MCF 10A (cell line): ENCODE measurements at places on chromosomes 6 and 20. TPM values are rescaled to one million over a fixed set of nuclear protein-coding genes. Genes with fewer than 3 reads are reported as not detected.

FOXS1 gene
- total RNA-seq, result not detected in 2 replicates

PPP1R14C gene
- 32.0 and 38.7 TPM in 2 replicates for total RNA-seq

GRCh38 chr6:100235631-100236030 lies 229.1 kb downstream of the SIM1 start:
- no peak for DNase-seq

DNA sequence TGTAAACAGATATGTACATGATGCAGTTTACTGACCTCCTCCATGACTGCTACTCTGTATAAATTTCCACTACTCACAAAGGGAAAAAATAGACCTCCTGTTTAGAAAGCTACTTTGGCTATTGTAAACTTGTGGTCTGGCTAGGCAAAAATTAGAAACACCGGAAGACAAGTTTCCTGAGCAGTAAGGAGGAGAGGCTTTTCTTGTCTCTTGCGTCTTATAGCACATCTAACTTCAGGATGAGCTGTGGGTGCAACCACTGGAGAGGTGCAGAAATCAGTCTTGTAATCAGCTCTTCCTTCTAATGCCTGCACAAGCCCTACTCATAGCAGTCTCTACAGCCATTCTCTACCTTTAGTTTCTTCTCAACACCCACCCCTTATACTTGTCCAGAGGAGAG lies 296.5 kb upstream of the SLC35B3 start:
- no peak for DNase-seq

DNA sequence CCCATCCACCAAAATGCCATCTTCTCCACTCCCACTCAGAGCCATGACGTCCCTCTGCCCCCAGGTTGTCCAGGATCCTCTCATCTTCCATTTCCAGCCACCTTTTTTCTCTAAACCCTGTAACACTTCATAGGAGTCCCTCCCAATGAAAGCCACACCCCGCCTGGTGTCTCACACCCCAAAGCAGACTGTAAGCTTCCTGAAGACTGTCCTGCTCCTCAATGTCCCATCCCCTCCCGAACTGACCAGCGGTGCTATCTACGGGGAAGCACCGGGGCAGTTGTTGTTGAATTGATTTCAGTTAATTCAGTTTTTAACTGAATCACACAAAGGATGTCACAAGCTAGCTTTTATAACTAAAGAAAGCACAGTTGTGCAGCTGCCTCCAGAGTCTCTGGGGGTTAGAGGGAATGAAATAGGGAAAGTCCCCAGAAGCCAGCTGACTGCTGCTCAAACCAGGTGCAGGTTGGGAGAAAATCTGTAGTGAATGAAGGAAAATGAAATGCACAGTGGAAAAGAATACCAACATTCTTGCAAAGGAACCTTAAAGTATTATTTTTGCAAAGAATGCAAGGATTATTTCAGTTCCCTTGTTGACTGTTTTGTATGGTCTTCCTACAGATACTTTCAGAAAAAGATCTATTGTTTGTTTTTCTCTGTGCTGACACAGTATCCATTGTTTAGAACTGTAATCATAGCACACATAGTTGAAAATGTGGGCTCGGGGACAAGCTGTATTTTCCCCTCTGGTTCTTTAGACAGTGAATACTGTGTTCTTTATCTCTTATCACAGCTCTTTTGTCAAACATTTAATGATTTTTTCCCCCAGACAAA lies 222.6 kb upstream of the QKI start:
- no peak for DNase-seq

DNA sequence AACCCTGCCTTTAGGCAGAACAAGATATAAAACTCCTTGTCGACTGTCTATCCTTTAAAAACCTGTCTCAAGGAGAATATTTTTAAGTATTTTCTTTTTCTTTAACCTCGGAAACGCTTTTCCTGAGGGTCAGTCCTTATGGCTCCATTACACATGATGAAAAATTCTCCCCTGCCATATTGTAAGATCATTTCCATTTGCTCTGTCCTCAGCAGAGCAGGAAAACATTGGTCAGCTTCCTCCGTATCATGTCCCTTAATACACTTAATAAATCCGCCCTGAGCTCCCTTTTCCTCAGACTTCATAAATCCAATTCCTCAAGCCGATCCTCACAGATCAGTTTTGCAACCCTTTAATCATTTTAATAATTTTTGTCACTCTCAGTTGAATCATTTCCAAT lies 234.5 kb upstream of the AGPAT4 start:
- no peak for DNase-seq
